ENCODE measurements at places on chromosomes 3 and 15. TPM values are rescaled to one million over a fixed set of nuclear protein-coding genes. Genes with fewer than 3 reads are reported as not detected.

The ADCY5 gene
- total RNA-seq = 0.51 TPM

The C2CD4A gene
- not detected for total RNA-seq

The RPS27L gene
- total RNA-seq = 400 TPM

DNA sequence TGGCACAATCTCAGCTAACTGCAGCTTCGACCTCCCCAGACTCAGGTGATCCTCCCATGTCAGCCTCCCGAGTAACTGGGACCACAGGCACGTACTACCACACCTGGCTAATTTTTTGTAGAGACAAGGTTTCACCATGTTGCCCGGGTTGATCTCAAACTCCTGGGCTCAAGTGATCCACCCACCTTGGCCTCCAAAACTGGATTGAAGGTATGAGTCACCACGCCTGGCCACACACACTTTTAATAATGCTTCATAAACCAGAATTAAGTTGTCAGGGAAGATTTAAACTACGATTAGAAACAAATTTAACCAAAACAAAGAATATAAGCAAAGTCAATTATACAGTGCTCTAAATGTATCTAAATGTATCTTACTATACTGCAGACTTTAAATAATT, 87.5 kb downstream of the LRRFIP2 start:
- peaks cover 3% of the 10 kb centered on the region for H3K36me3 ChIP-seq
- no peak overlapping the region for H3K4me3 ChIP-seq
- H3K27ac ChIP-seq = no peak overlapping the region
- DNase-seq = peak; percentile 29

DNA sequence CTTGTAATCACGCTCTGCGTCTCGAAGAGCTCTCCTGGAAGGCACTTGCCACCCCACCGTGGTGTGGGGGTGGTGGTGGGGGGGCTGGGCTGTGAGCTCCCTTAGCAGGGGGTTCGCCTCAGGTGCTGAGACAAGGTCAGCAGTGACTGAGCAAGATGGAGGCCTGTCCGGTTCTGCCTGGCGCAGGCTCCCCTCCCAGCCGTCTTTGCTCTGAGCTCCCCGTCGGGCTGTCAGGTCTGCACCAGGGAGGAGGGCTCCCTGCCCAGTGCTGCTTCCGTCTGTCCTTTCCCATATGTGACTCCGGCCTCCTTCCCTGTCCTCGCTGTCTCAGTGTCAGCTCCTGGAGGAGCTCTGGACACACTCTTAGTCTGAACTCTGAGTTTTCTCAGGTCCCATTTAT, 80.0 kb downstream of the PLXNA1 start:
- no peaks in the 10 kb centered on the region for H3K4me1 ChIP-seq
- H3K4me3 ChIP-seq = no peak overlapping the region
- H3K27me3 ChIP-seq = no peaks in the 10 kb centered on the region
- DNase-seq = no peak
- no peak overlapping the region for H3K27ac ChIP-seq

DNA sequence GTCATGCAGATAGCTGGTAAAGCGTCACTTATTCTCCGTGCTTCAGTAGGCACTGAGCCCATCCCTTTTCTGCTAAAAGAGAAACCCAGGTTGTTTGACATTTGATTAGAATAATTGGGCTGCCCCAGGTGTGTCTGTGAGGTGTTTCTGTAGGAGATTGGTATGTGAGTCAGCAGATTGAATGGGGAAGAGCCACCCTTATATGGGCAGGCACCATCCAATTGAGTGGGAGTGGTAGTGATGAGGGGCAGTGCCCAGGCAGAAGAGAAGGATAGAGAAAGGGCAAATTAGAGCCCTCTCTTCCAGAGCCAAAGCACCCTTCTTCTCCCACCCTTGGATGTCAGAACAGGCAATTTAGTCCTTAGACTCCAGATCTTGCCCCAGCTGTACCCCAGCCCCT, 384.3 kb upstream of the GBE1 start:
- no peaks in the 10 kb centered on the region for H3K4me1 ChIP-seq
- DNase-seq = no peak
- no peak overlapping the region for H3K27ac ChIP-seq

GRCh38 chr3:32934150-32934742, 17.2 kb upstream of the CCR4 start:
- H3K4me3 ChIP-seq = no peak overlapping the region
- H3K27me3 ChIP-seq = no peaks in the 10 kb centered on the region
- no peak overlapping the region for H3K27ac ChIP-seq
- no peak for DNase-seq
- H3K4me1 ChIP-seq = no peaks in the 10 kb centered on the region
- no peaks in the 10 kb centered on the region for H3K36me3 ChIP-seq

GRCh38 chr15:95327661-95328060, 1002.8 kb upstream of the NR2F2 start:
- no peaks in the 10 kb centered on the region for H3K4me1 ChIP-seq
- no peaks in the 10 kb centered on the region for H3K36me3 ChIP-seq
- no peak overlapping the region for H3K27ac ChIP-seq
- no peak overlapping the region for H3K4me3 ChIP-seq
- DNase-seq = no peak
- H3K27me3 ChIP-seq = no peaks in the 10 kb centered on the region

All from fibroblast of lung (primary cell).